ENCODE measurements at places on chromosomes 4 and X.
A peak's percentile ranks its signal among the peaks of the same experiment; 100 is the strongest.

- DNase-seq, result no peak
Observed at GRCh38 chr4:189084671-189085070, 856.0 kb upstream of the FRG1 start.

DNA sequence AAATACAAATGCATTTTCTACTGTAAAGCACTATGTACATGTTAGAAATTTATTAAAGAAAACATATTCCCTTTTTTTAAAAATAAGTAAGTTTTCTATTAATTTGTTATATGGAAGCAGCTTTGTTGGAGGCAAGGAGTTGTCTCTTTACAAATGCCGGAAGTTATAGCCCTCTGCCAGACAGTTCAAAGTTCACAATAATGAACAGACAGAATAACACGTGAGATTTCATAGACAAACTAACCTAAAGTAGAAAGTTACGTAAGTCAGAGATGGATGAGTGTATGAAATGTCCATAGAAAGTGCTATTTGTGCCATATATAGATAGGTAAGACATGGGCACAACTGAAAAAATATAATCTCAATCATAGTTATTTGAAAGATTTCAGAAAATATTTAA lies 43.9 kb upstream of the NEIL3 start:
- DNase-seq, result no peak

DNA sequence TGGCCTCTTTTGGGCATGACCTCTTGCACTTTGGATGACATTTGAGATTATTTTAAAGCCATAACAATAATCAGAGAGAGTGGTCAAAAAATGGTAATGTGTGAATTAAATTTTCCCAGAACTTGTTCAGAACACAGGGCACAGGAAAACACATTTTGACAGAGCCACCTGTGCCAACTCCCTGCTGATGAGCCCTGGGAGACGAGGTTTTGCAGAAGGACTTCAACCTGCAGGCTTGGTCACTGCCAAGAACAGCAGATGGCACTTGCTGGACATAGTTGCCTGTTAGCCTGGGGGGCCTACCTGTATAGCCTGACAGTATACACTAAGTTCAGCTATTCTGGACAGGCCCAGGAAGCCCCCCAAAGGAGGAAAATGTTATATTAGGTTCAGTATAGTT lies 277.8 kb upstream of the EMCN start:
- no peak for DNase-seq

DNA sequence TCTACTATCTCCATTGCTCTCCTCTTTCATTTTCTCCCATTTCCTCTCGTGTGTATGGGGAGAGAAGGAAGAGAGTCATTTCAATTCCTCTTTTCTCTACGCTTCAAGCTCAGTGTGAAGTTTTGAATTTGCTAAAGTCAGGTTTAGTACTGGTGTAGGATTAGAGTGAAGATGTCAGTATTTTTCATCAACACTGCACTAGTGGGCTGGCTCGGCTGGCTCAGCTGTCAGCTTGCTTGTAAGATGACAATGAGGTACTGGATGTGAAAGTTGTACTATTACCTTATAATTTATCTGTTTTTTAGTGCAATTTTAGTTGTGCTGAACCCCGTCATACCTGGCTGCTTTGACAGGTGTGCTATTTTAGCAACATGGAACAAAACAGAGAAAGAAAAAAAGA lies 2.1 kb upstream of the SH2D1A start:
- DNase-seq, result no peak

GRCh38 chrX:136816975-136817374 lies 36.2 kb upstream of the ARHGEF6 start:
- no peak for DNase-seq

DNA sequence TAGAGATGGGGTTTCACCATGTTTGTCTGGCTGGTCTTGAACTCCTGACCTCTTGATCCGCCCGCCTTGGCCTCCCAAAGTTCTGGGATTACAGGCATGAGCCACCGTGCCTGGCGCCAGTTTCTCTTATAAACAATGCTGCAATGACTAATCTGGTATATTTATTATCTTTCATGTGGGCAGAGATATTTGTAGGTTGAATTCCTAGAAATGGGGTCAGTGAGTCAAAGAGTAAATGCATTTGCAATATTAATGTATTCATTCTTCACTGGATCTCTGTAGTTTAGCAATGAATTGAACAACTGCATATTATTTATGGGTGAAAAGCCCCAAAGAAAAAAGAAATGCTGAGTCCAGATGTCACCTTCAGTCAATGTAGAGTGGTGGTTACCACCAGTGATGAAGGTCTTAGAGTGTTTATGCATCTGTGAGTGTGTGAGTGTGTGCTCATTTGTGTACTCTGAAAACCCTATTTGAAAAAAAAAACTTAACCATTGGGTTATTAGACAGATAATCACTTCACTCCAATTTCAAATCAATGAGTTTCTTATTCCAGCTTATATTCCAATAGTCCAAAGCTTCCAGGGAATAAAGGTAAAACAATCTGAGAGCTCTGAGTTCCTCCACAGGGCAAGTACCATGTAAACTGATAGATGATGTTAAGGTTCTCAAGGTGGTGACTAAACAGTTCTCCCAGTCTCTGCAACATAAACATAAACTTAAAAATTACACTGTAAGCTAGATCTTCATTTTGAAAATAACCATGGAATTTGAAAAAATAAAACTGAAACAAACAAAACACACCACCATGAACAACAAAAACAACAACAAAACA lies 22.6 kb upstream of the CD38 start:
- no peak for DNase-seq

- no peak for DNase-seq
Observed at GRCh38 chr4:121182296-121182695, 18.2 kb upstream of the TNIP3 start.

GRCh38 chr4:6873792-6874461 lies 35.7 kb upstream of the TBC1D14 start:
- peak; percentile 17 for DNase-seq

- DNase-seq, result no peak
Observed at GRCh38 chrX:148723551-148723950, 223.1 kb downstream of the AFF2 start.

- DNase-seq, result no peak
Observed at GRCh38 chr4:11497212-11497806, 68.6 kb upstream of the HS3ST1 start.

DNA sequence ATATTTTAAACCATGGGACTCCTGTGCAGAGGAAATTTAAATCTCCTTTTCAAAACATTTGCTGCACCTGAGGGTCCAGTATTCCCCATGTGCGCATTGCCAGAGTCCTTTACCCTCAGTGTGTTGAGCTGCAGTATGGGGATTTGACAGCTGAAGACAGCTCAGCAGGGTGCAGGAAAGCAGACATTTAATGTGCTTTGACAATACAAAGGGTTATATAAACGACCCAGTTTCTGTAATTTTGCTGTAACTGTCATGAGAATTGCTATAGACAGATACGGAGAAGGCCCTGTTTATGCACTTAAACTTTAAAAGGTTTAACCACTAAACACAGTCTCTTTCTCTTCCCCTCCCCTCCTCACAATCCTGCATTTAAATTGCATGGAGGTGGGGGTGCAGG lies 393.4 kb downstream of the MID1IP1 start:
- no peak for DNase-seq

- DNase-seq, result no peak
Observed at GRCh38 chr4:85508654-85509053, 33.7 kb downstream of the ARHGAP24 start.

GRCh38 chrX:21798677-21799219 lies 40.7 kb upstream of the MBTPS2 start:
- DNase-seq, result peak; percentile 70

DNA sequence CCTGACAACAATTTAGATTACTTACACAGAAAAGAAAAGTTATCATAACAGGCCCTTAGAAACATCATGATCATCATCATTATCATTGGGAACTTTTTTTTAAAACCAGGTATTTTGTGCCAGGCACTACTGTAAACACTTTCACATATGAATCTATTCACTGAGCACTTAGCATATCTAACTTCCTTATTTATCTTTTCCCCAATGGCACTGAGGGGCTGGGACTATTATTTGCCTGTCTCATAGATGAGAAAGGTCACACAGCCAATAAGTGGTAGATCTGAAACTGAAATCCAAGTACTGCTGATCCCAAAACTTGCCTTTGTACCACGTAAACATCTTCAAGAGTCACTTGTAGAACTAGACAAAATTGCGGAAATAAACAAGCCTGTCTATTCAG lies 184.2 kb upstream of the RBPJ start:
- no peak for DNase-seq

- DNase-seq, result no peak
Observed at GRCh38 chrX:109672239-109672638, 47.3 kb upstream of the KCNE5 start.

DNA sequence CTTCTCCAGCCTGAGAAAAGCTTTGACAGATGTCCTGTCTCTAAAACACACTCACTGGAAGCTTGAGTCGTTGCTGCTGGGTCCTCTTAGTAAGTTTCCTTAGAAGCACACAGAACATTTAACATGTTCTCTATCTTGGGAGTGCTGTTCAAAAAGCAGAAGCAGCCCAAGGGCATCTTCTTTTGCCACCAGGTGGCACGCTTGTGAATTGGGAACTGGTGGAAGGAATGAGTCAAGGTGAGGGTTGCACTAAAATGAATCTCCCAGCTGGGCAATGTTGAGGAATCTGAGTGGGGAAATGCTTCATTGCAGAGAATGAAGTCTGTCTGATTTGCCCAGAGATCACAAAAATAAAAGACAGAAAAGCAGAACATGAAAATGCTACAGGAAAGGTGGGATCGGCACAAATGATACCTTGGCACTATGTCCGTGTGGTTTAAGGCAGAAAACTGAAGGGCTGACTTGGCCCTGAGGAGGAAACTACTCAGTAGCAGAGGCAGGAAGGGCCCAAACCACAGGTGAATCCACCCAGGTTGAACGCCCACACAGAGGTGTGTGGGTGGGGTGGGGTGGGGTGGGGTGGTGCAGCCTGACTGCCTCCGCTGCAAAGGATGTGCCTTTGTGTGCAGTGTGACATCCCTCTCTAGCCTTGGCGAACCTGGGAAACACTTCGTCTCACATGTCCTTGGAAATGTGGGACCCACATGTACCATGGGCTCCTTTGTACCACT lies 26.0 kb downstream of the KIT start:
- no peak for DNase-seq

DNA sequence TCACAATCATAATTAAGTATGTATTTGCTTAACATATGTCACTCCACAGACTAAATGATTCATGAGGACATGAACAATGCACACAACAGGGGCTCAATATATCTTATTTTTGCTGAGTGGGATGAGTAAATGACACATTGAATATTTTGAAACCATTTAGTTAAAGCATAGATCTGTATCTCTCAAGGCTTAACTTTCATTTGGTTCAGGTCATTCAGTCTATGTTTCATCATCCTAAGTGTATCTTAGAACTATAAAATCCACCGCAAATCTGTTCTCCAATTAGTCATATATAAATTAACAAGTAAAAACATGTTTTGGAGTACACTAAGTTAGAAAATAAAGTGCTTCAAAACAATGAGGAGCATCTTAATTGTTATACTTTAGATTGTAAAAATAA lies 45.8 kb downstream of the AREG start:
- no peak for DNase-seq

- DNase-seq, result no peak
Observed at GRCh38 chr4:88106205-88106604, 52.2 kb downstream of the ABCG2 start.

DNA sequence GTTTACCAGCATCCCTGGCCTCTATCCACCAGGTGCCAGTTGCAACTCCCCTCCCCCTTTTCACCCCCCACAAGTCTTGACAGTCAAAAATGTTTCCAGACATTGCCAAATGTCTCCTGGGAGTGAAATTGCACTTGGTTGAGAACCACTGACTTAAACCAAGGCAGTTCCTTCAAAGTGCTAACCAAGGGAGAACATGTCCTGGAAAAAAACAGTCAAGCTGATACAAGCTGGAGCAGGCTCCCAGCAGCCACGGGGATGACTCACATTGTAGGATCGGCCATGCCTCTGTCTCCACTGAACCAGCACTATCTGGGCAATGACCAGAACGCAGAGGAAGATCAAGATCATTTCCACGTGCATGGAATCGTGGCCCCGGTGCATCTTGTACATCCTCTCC lies 11.4 kb downstream of the RNF175 start:
- DNase-seq, result no peak

GRCh38 chr4:100569196-100569595 lies 51.4 kb upstream of the EMCN start:
- DNase-seq, result no peak

Measured in NCI-H1105 treated with DMSO at 0.1 percent for 48 hours (cell line).